LHCN-M2 (cell line): ENCODE measurements at places on chromosomes 6 and 20. TPM values are rescaled to one million over a fixed set of nuclear protein-coding genes. Genes with fewer than 3 reads are reported as not detected.

TPX2 gene
- 188 and 191 TPM in 2 replicates for total RNA-seq

C20orf141 gene
- not detected in 2 replicates for total RNA-seq

PPARD gene
- 9.5 and 11.0 TPM in 2 replicates for total RNA-seq

AIF1 gene
- total RNA-seq = not detected in 2 replicates

TAAR8 gene
- not detected in 2 replicates for total RNA-seq

BCLAF1 gene
- total RNA-seq = 91.1 and 95.9 TPM in 2 replicates

TMEM74B gene
- total RNA-seq = 0.13 TPM in 1 of 2 replicates, not detected in the other

SOX18 gene
- not detected in 2 replicates for total RNA-seq

COL21A1 gene
- 0.26 and 12.9 TPM in 2 replicates for total RNA-seq

NQO2 gene
- 28.8 and 30.1 TPM in 2 replicates for total RNA-seq

MUC22 gene
- not detected in 2 replicates for total RNA-seq

IFNGR1 gene
- total RNA-seq = 19.3 and 22.8 TPM in 2 replicates

TMEM217 gene
- total RNA-seq = 0.40 and 0.51 TPM in 2 replicates

RAET1L gene
- total RNA-seq = not detected in 2 replicates

PDE7B gene
- total RNA-seq = 1.2 and 1.5 TPM in 2 replicates

DCDC2 gene
- total RNA-seq = 0.13 TPM in 1 of 2 replicates, not detected in the other

GPLD1 gene
- not detected in 2 replicates for total RNA-seq

FKBP5 gene
- total RNA-seq = 68.0 and 105 TPM in 2 replicates

RING1 gene
- 17.4 and 22.2 TPM in 2 replicates for total RNA-seq

RIPPLY2 gene
- total RNA-seq = not detected in 2 replicates

MUCL3 gene
- total RNA-seq = not detected in 2 replicates

DEFB132 gene
- not detected in 2 replicates for total RNA-seq

RWDD2A gene
- 1.3 and 1.7 TPM in 2 replicates for total RNA-seq

SLC17A9 gene
- total RNA-seq = not detected in 2 replicates

MAPK14 gene
- 46.9 and 53.5 TPM in 2 replicates for total RNA-seq

CST4 gene
- total RNA-seq = not detected in 2 replicates

NRSN1 gene
- not detected in 2 replicates for total RNA-seq

MYLK2 gene
- total RNA-seq = 0.29 and 0.71 TPM in 2 replicates

CEP162 gene
- 8.6 and 8.8 TPM in 2 replicates for total RNA-seq

TRIM10 gene
- total RNA-seq = not detected in 2 replicates

PTGIS gene
- total RNA-seq = 0.19 and 0.92 TPM in 2 replicates

C20orf204 gene
- total RNA-seq = 0.17 and 0.19 TPM in 2 replicates

LRP11 gene
- 46.6 and 50.9 TPM in 2 replicates for total RNA-seq

ZNF334 gene
- total RNA-seq = 0.11 TPM in 1 of 2 replicates, not detected in the other

GGTLC1 gene
- total RNA-seq = not detected in 2 replicates

LSM2 gene
- total RNA-seq = 78.7 and 88.2 TPM in 2 replicates

BPIFB1 gene
- total RNA-seq = not detected in 2 replicates

SLC26A8 gene
- total RNA-seq = not detected in 2 replicates

MEP1A gene
- not detected in 2 replicates for total RNA-seq

JAG1 gene
- 6.2 and 8.3 TPM in 2 replicates for total RNA-seq

B3GAT2 gene
- under 0.01 TPM in 1 of 2 replicates, not detected in the other for total RNA-seq

IL17F gene
- total RNA-seq = not detected in 2 replicates

ANKRD6 gene
- 0.17 TPM in 1 of 2 replicates, not detected in the other for total RNA-seq

NNAT gene
- total RNA-seq = 0.26 TPM in 1 of 2 replicates, not detected in the other

STXBP5 gene
- total RNA-seq = 28.0 and 34.8 TPM in 2 replicates

SERPINB1 gene
- total RNA-seq = 13.0 and 18.9 TPM in 2 replicates

THBD gene
- 16.8 and 17.4 TPM in 2 replicates for total RNA-seq

RIMS4 gene
- not detected in 2 replicates for total RNA-seq

FGD2 gene
- not detected in 2 replicates for total RNA-seq

GNAS-AS1 gene
- total RNA-seq = 0.11 TPM in 1 of 2 replicates, not detected in the other

TFAP2D gene
- not detected in 2 replicates for total RNA-seq

WFDC5 gene
- total RNA-seq = not detected in 2 replicates

WFDC2 gene
- total RNA-seq = not detected in 2 replicates

C20orf144 gene
- 0.06 and 0.11 TPM in 2 replicates for total RNA-seq

SNAP91 gene
- not detected in 2 replicates for total RNA-seq

CYP24A1 gene
- total RNA-seq = 0.51 TPM in 1 of 2 replicates, not detected in the other

SLC22A16 gene
- not detected in 2 replicates for total RNA-seq

TNFRSF6B gene
- 6.2 and 6.7 TPM in 2 replicates for total RNA-seq

LY6G6F gene
- total RNA-seq = not detected in 2 replicates
